ENCODE measurements at places on chromosomes 5 and 9. TPM values are rescaled to one million over a fixed set of nuclear protein-coding genes. Genes with fewer than 3 reads are reported as not detected.

Gene PTPDC1
- total RNA-seq = 1.9 TPM

Gene SOX30
- not detected for total RNA-seq

Gene ADGRD2
- total RNA-seq = 0.26 TPM

Gene ROR2
- 8.4 TPM for total RNA-seq

Gene OR1Q1
- not detected for total RNA-seq

Gene SLIT3
- total RNA-seq = 12.5 TPM

Gene TMEM252
- total RNA-seq = not detected

Gene MARCHF3
- 2.0 TPM for total RNA-seq

Gene PDE6A
- total RNA-seq = 0.07 TPM

Gene RASEF
- total RNA-seq = 7.0 TPM

Gene PAEP
- total RNA-seq = not detected

Gene PPP3R2
- not detected for total RNA-seq

Gene BARHL1
- total RNA-seq = not detected

Gene KIAA1191
- 103 TPM for total RNA-seq

Gene HMCN2
- not detected for total RNA-seq

Gene STKLD1
- 0.17 TPM for total RNA-seq

Gene INSL4
- total RNA-seq = not detected

Gene MCTP1
- 42.4 TPM for total RNA-seq

Gene PCDHGB4
- total RNA-seq = not detected

Gene ARRDC1
- 54.7 TPM for total RNA-seq

Gene CACFD1
- total RNA-seq = 10.7 TPM

Gene TRIM7
- 56.2 TPM for total RNA-seq

Gene RNF208
- not detected for total RNA-seq

Gene HTR1A
- total RNA-seq = not detected

Gene BHMT2
- 53.9 TPM for total RNA-seq

Gene ZSWIM6
- 1.8 TPM for total RNA-seq

Gene MCIDAS
- total RNA-seq = 5.6 TPM

Gene GRXCR2
- not detected for total RNA-seq

Gene ZFP37
- total RNA-seq = not detected

Gene SPEF2
- 10.9 TPM for total RNA-seq

Gene IFNB1
- total RNA-seq = not detected

Gene BTNL9
- not detected for total RNA-seq

Gene LCN6
- total RNA-seq = not detected

Gene SLC35D2
- total RNA-seq = 16.4 TPM

All from Caki2 (cell line).